Stimulated activated CD4-positive, alpha-beta T cell treated with anti-CD3 and anti-CD28 coated beads, Interleukin-1b, Interleukin-23, amount 100 ng/mL, for 48 hours (primary cell): ENCODE measurements at places on chromosomes 16 and 17.

DNA sequence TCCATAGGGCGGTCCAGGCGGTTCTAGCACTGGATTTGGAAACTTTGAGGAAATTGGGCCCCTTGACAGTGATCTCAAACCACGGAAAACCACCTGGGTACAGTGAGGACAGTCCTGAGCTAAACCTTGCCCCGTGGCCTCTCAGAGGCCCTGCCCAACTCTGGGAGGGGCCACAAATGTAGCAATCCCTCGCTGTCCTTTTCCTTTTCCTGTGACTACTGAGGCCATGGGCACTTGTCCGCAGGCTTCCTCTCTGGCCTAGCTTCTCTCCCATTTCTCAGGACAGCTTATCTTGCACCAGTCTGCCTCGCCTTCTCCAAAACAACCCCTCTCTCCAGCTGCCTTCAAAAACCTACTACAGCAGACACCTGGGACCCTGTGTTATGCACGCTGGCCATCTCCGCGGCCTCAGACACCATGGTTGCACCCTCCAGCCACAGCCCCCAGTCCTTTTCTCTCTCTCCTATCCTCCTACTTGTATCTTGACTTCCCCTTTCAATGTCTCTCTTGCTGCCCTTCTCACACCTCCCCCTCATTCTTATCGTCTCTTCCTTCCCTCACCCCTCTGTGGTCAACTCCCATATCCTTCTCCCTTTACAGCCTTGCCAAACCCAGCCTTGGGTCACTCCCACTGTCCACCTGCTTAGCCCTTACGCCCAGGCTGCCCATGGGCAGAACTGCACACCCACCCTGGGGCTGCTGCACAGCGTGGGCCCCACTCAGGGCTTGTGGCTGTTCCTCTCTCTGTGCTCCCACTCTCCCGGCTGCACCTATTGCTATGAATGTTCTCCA is 7.6 kb downstream of the SCPEP1 start:
- DNase-seq, result no peak

- DNase-seq, result no peak
Measured at GRCh38 chr16:46783800-46784199, 35.7 kb upstream of the MYLK3 start.

DNA sequence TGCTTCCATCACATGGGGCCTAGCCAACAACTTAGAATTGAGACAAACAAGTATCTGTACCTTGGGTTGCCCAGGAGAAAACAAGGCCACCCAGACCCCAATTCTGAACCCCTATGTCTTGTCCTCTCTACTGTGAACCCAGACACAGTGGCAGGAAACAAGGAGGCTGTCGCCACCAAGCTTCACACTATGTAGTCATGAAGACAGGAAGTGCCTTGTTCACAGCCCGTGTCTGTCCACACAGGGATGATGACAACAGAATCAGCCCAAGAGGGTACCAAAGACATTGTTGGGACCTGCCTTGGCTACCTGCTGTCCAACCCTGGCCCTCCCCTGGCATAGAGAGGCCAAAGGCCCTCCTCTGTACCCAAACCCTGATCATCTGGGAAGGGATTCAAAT is 84.8 kb downstream of the CDYL2 start:
- DNase-seq, result no peak

- DNase-seq, result no peak
Measured at GRCh38 chr17:54239291-54239690, 416.6 kb downstream of the KIF2B start.

GRCh38 chr17:64920419-64921172 is 1.3 kb upstream of the LRRC37A3 start:
- DNase-seq, result no peak

DNA sequence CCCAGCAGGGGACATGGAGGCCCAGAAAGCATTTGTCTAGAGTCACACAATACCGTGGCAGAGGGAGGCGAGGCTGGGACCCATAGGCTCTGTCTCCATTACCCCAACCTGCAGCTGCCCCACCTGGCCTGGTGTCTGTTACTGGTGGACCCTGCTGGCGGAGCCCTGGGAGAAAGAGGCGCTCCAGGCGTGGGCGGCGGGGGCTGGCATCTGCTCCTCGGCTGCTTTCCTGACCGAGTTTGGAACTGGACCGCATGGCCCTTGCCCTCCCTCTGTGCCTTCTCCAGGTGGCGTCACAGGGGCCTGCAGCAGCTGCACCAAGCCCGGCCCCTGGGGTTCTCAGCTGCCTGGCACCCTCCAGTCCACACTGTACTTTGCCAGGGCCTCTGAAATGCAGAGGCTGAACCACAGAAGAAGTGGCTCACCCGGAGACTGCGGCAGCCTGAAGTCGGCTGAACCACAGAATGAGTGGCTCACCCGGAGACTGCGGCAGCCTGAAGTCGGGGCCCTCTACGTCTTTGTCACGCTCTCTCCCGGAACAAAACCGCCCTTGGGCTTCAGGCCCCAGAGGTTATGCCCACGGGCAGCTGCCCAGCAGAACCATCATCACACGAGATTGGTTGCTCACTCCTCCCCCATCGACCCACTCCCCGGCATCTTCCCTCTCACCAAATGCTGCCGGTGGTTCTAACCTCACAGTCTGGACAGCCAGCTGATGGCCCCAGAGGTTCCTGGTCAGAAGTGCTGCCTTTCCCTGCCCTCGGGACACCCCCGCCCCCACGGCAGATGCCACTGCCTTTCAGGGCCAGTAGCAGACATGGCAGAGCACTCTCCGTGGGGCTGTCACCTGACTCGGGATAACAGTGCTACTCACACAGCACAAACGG is 20.2 kb downstream of the CBFA2T3 start:
- DNase-seq, result no peak

DNA sequence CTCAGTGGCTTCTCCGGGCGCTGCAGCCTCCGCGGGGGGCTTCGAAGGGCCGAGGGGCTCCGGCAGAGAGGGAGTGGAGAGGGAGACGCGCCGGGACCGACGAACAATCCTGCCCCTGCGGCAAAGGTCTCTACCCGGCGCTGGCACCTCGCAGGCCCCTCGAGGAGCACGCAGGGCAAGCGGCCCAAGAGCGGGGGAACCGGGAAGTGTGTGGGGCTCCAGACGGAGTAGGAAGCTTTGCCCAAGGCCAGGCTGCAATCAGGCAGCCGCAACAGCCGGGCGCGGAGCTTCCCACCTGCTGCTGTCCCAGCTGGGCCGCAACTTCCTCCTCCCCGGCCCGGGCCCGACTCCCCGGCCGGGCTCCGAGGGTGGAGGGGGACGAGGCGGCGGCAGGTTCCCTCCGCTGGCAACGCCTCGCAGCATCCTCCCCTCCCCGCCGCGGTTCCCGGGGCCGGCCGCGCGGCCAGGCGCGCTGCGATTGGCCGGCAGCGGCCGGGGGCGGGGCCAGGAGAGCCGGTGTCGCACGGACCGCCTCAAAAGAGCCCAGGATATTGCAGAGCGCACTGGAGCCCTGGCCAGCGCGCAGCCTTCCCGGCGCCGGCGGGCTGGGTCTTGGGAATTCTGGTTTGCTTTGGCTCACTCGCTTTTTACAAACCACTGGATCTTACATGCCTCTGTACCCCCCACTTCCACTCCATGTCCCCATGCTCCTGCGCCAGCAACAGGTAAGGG is at the start of gene KCNJ2:
KCNJ2 (plus strand) TSS at position 556 of the 732 bp plus-strand sequence. CDS start 5,508 bp downstream, outside the sequence.
- peak; percentile 44 for DNase-seq
